ENCODE measurements at places on chromosomes 6 and 20.

DNA sequence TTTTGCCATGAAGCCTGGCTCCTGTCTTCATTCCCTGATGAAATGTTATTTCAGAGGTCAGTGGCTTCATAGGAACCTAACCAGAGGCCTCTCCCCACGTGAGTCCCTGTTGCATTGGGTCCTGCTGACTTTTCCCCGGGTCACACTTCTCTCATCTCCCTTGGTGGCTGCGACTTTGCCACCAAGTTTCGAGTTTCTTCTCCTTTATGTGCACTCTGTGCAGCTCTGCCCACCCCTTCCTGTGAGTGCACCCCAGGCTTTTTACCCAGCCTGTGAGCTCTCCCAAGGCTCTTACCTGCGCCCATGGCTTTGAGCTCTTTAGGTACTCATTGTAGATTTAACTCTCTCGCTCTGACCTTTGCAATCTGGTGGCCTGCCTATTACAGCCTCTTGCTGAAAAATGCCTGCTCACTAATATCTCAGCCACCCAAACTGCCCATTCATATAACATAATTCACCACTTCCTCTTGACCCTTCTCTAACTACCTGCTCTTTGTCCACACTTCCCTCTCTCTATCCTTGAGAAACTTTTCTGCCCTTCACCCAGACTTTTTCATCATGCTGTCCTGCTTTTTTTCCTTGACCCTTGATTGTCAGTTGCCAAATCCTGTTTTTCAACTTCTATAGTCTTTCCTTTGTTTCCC lies 105.9 kb downstream of the SASH1 start:
- no peak for DNase-seq

DNA sequence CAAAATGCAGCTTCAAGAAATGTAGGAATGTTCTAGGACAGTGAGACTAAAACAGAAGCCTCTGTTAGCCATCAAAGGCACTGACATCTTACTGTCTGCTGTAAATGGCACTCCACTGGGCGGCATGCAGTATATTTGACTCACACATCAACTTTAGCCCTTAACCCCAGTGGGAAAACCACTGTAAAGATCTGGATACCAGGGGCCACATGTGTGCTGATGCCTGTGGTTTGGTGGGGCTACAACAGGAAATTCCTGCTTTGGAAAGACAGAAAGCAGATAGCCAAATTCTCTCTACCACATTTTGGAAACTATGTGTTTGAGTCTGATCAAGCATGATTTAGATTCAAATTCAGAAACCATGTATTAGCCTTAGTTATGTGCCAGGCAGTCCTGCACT lies 4.3 kb downstream of the PFDN4 start:
- no peak for DNase-seq

- DNase-seq = no peak
These were observed 16.3 kb downstream of the CENPQ start for GRCh38 chr6:49479308-49479970.

- DNase-seq = no peak
These were observed 281.2 kb upstream of the JARID2 start for GRCh38 chr6:14964556-14965270.

DNA sequence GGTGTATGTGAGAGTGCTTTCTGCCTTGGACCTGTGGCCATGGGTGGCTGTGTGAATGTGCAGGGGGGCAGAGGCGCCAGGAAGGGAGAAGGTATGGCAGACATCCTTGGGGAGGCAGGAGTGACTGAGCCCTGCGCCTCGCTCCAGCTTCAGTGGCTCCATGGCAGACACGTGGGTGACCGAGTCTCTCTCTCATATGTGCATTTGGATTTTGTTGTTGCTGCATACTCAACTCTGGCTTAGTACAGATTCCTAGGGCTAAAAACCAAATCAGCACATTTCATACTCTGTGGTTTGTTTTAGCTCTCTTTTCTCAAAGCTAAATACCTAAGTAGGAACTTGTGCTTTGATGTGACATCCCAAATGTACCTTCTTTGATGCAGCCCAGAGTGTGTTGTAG lies 97.6 kb downstream of the DTD1 start:
- no peak for DNase-seq

GRCh38 chr6:23713211-23713610 lies 412.8 kb upstream of the NRSN1 start:
- no peak for DNase-seq

DNA sequence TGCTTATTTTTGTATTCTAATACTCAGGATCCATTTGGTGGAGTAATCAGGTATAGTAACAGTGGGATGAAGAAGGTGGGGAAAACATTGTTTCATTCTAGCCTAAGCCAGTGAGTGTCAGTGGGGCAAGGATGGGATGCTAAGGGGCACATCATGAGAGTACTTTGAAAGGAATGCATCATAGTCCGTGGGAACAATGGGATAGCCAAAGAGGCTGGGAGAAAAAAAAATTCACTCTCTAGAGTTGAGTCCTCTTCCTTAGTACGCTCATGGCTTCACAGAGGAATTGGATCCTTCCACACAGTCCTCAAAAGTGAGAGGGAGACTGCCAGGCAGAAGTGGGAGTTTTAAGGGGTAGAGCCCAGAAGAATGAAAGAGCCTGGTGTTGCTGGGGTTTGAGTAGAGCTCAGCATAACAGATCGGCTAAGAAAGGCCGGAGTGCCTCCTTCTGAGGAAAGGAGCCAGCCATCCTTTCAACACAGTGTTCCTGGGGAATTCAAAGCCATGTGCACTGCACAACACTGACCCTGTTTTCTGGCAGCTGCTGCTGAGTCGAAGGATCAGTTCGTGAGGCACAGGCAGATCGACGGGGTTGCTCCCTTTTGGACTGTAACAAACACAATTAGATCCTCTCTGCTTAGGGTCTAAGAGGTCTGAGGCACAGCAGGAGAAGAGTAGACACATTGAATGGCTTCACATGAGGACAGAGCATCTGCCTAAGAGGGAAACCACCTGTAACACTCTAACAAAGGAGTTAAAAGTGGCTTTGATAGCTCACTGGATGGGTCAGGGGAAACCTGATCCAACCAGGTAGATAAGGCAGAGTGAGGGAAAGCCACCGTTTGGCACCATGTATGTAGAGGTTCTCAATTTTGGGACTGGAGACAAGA lies 61.2 kb downstream of the ELOVL5 start:
- no peak for DNase-seq

- no peak for DNase-seq
These were observed 168.5 kb downstream of the CDC5L start for GRCh38 chr6:44556046-44556445.

- DNase-seq = no peak
These were observed 17.3 kb upstream of the SNRPB2 start for GRCh38 chr20:16712511-16712947.

- DNase-seq = no peak
These were observed 61.0 kb downstream of the CRYBG1 start for GRCh38 chr6:106421496-106421895.

DNA sequence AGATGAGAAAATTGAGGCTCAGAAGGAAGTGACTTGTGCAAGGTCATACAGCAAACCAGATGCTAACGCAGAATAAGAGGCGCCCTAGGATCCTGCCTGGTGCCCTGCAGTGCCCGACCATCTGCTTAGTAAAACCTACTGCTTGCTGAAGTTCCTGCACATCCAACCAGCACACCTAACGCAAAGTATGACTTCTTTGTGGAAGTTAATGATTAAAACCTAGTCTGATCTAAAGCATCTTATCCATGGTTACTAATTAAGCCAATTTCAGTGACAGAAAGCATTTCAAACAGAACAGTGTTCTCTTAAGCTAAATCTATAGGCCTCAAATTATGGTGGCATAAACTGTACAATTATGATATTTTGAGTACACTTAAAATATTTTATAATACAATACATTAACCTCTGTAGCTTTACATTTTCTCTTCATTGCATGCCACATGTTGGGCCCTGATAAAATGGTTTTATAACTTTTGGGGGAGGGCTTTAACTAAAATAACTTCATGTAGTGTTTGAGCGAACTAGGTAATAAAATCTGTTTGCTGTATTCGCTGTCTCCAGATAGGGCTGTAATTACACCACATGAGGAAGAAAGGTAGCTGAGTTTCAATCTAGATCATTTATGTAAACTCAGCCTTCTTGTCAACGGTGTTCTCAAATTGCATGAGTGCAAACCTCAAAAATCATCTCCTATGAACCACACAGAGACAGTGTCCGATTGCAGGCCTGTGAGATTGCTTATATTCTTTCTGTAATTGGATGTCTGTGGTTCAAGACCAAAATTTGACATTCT lies 37.5 kb upstream of the BEND3 start:
- no peak for DNase-seq

GRCh38 chr6:149026530-149026942 lies 279.7 kb downstream of the UST start:
- no peak for DNase-seq

GRCh38 chr20:57685146-57685758 lies 24.6 kb downstream of the PMEPA1 start:
- DNase-seq = no peak

DNA sequence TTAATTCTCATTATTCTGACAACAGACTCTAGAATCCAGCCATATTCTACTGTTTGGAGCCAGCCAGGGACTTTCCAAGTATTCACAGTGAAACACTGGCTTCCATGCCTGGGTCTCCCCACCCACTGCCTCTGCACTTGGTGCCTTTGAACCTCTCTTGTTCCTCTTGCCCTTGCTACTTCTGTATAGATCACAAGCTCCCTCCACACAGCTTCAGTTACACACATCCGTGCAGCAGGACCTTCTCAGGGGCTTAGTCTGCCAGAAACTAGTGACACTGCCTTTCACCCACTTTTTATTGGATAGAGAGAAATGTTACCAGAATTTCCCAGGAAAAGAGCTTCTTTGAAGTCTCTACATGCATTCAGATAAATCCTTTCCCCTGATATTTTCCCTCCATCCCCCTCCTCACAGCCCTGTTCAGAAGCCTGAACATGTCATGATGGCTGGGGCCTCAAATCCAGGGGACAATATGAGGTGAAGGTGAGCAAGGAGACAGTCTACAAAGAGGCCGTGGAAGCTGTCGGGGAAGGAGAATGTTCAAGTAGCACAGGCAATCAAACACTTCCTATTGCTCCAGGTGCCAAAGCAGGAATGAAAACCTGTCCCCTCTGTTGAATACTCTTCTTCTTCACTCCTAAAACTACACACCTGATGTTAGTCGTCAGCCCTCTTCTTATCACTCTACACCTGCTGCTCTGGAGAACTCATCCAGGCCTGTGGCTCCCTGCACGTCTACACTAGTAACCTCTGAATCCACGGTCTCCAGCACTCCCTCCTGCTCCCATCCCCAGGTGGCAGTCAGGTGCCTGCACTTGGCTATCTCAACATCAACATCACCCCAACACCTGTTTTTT lies 20.2 kb upstream of the HLA-DOA start:
- DNase-seq = no peak

GRCh38 chr6:160358225-160359119 lies 10.3 kb downstream of the SLC22A3 start:
- DNase-seq = no peak

- no peak for DNase-seq
These were observed 156.0 kb downstream of the RFPL4B start for GRCh38 chr6:112503091-112503596.

- DNase-seq = no peak
These were observed 15.0 kb downstream of the CALHM6 start for GRCh38 chr6:116476002-116476678.

GRCh38 chr6:44439270-44440045 lies 52.0 kb downstream of the CDC5L start:
- DNase-seq = no peak

DNA sequence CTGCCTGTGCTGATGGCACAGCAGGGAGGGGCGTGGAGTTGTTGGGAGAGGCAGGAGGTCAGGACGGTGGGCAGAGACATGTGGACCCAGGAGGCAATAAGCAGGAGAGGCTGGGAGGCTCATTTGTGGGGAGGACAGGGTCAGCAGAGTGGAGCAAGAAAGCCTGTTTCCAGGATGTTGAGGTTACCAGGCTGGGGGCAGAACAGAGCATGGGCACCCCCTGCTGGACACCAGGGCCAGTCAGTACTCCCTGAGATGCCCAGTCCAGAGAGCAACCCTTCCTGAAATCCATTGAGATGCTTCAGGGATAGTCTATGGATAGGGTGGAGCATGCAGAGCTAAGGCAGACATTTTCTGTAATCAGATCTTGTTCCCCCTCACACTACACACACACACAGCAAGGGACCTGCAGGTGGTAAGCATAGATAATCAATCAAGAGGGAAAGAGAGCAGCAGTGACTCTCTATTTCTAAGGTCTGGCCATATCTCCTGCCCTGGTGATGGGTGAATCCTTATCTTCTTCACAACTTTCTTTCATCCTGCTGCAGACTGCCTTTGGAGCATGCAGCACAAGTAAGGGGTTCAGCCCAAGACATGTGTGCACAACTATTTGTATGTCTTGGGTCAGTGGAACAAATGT lies 41.7 kb downstream of the MOCS1 start:
- no peak for DNase-seq

DNA sequence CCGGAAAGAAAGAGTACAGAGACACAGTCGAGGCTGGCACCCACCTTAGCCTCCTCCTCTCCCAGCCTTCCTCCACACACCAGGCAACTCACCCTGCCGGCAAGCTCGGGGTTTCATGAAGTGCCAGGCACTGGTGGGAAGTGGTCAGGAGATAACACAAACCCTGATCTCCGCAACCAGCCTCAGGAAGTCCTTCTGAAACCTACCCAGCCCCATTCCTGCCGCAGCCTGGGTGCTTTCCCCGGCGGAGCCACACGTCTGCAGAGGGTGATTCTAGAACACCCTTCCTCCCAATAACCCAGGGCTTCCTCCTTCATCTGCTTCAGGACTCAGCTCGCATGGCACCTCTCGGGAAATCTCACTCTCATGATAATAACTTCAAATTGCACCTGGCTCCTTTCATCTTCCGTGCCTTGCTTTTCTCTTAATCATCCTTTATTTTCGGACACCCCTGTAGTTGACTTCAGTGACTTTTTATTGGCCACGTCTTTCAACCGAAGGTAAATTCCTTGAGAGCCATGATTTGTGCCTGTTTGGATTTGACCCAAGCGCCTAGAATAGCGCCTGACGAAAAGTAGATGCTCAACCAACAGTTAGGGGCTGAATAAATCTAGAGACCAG lies 8.7 kb upstream of the HLA-E start:
- DNase-seq = peak; percentile 61

- DNase-seq = no peak
These were observed 145.1 kb downstream of the MRPL14 start for GRCh38 chr6:43982084-43982625.

- DNase-seq = no peak
These were observed 17.6 kb upstream of the EIF2S2 start for GRCh38 chr20:34129518-34130162.

DNA sequence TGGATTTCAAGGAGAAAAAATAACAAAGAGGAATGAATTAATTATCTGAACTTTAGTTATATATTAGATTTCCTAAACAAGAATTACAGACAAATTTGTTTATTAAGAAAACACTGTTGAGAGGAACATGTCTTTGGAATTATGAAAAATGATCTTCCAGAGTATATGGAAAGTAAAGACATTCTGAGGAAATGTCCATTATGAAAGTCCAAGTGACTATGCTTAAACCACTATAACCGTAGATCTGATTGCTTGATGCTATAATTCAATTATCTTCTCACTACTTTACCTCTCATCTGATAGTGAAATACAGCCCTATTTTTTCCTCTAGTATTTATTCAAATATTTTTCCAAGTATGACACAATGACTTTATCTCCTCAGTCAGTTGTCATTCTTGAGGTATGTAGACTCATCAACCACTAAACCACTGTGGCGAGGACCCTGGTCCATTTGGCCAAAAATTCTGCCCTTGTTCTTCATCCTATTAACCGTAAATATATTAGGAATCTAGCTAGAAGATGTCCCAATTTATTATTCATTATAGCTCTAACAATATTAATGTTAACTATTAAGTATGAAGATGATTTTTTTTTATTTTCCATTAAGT lies 37.3 kb upstream of the AHI1 start:
- no peak for DNase-seq

All from T-helper 1 cell (primary cell).